Fibroblast of gingiva (primary cell): ENCODE measurements at places on chromosomes 7 and 10.

DNA sequence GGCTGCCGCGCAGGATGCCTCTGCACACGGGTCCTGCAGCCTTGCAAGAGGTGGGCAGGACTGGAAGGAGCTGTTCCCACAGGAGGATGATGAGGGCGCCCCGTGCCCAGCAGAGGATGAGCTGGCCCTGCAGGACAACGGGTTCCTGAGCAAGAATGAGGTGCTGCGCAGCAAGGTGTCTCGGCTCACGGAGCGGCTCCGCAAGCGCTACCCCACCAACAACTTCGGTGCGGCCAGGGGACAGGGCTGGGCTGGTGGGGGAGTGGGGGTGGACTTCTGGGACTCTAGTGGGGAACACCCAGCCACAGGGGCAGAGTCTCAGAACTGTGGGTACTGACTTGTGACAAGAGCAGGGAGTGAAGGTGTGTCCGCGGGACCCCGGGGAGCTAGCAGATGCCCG is 16.0 kb downstream of the ZFYVE27 start:
- no peak for DNase-seq

DNA sequence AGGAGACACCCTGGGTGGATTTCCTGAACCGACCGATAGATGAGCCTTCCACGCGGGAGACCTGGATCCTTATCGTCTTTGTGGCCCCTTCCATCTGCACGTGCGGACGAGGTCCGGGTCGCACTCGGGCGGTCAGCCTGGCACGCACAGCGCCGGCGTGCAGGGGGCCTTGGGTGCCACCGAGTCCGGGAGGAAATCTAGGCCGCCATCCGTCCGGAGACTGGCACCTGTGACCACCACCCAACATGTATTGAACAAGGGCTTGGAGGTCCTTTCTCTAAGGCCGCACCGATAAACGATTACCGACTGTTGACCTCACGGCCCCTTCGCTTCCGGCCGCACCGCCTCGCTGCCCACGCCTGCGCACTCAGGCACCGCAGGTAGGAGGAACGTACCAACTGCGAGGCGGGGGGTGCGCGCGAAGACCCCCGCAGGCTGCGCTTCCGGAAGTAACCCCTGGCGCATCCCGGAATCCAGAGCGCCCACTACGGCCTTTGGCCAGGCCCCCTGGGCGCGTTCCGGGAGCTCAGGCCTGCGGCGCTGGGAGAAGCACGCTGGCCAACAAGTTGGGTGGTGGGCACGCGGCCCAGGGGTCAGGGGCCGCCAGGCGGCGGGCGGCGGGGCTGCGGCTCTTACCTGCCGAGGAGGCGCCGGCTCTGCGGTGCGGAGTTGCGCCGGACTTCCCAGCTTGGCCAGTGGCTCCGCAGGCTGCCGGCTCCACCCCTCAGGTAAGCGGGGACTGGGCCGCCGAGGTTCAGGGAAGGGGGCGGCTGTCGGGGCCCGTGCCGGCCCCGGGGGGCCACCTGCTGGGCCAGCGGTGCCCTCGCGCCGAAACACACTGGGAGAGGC is at the start of the genes ACTR3C and LRRC61:
Gene ACTR3C (minus strand): TSS at position 713 of the 849 bp plus-strand sequence. CDS start 28,249 bp downstream, outside the sequence.
Gene LRRC61 (plus strand): TSS at position 523 of the 849 bp plus-strand sequence. CDS start 13,507 bp downstream, outside the sequence.
- no peak for DNase-seq

- DNase-seq = no peak
These were observed 16.4 kb upstream of the PARP12 start for GRCh38 chr7:140079121-140079536.

GRCh38 chr10:79430936-79431335 is 14.5 kb downstream of the ZCCHC24 start:
- DNase-seq = no peak

DNA sequence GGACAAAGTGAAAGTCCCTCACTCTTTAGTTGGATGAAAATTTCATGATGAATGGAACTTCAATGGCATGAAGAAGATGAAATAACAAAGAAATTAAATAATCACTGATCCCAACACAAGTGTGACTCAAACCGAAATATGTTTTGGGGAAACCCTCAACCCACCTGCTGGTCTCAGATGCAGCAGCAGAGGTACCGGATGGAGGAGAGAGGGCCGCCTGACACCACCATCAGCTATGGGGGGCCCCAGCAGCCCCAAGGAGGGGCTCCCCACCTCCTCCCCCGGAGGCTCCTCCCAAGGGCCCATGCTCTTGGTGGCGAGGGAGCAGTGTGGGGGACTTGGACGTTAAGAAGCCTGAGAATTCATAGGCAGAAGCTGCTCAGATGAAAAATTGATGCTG is 137.2 kb upstream of the ADARB2 start:
- DNase-seq = no peak

DNA sequence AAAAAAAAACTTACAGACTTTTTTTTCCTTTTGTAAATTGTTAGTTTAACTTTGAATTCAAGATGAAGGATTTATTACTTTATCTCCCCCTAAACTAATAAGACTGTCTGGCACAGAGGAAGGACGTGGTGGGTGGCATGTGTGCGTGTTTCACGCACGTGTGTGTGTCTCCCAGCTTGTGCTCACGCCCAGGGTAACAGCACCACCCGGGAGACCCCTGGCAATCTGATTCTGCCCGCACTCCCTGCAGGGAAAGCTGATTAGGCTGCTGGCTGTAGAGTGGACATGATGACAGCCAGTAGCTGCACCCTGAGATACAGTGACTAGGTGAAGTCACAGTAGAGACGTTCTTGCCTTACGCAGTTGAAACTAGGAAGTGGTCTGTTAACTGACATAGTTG is 25.3 kb downstream of the WIPI2 start:
- DNase-seq = no peak

DNA sequence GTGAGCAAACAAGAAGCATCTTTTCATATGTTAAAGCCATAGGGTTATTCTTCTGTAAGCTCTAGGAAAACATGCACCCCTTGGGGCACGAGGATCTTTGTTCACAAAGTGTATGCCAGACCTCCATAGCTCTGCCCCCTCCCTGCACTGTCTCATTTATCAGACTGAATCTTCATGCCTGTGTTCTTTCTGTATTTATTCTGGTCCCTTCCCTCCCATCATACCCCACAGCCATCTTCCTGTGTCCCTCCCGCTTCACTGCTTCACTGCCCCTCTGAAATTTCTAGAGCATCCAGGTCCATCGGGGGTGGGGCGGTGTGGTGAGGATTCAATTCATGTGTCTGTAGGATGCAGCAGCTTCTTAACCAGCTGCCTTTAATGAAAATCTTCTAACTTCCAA is 7.5 kb downstream of the EPHB6 start:
- DNase-seq = no peak

- no peak for DNase-seq
These were observed 85.4 kb upstream of the RSU1 start for GRCh38 chr10:16902606-16903005.

DNA sequence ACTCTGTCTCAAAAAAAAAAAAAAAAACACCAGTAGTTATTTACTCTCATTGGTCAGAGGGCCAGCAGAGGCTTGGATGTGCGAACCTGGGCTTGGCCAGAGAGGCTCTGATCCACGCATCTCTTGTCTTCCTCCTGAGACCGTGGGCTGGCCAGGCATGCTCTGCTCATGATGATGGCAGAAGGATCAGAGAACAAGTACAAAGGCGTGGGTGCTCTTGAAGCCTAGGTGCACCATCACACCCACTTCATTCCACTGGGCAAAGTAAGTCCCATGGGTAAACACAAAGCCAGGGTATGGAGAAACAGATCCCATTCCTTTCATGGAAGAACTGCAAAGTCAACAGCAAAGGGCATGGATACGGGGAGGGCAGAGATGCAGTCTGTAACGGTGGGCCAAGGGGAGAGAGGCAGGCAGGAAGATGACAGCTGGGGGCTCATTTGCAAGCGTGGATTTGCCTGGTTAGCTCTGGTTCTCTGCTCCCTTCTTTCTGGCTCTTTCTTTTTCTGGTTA is 128.2 kb upstream of the SDK1 start:
- no peak for DNase-seq

DNA sequence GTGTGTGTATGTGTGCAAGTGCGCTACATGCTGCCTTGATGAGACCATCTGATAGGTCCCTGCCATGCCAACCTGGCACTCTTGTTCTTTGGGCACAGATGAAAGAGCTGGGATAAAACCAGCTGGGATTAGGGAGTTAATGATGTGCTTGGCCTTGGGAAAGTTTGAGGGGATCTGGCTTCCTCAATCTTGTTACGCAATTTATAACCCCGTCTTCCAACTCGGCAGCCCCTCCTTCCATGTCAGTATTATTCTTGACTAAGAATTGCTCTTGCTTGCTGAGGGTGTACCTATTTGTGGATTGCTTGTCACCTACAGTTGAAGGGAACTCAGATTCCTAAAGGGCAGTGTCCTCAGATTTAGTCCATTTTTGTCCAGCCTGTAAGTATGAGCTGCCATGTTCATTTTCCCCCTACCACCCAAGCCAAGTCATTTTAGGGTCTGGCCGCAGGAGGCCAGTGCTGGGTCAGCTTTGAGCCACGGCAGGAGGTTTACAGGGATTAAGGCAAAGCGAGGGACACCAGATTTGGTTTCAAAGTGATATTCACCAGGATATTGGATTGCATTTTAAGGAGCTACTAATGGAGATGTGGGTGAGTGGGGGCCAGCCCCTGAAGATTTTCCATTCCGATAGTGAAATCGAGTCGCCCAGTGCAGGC is 34.1 kb upstream of the KCNMA1 start:
- DNase-seq = no peak
